ENCODE measurements at places on chromosomes 11 and 22.

DNA sequence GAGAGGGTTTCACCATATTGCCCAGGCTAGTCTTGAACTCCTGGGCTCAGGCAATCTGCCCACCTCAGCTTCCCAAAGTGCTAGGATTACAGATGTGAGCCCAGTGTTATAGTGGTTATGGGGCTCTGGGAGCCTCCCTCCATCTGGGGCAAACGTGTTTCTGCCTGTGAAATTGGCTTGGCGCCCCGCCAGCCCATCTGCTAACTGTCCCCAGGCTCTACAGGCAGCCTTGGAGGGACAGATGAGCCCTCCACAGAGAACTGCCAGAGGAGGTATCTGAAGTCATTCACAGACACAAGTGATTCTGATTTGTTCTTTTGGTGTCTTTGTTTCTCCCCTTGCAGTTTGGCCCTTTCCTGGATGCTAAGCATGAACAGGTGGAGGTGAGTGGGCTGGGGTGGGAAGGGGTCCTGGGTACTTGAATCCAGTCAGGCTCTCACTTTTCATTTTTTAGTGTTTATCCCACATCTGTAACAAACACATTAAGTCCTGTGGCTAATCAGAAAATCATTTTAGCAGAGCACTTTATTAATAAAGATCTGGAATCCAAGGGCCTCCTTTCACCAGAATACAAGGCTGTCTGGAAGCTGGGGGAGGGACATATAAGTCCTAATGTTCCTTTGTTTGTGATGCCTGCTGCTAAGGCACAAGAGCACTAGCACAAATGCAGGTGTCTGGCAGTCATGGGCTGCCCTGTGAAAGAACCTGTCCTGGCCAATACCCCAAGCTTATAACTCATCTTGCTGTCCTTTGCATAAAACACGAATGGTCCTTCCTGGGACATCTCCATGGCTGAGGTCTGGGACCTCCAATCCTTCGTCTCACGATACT is 25.7 kb upstream of the CDC42EP2 start:
- no peak for DNase-seq

- DNase-seq = no peak
Measured at GRCh38 chr22:48825802-48826520, 1001.7 kb downstream of the BRD1 start.

DNA sequence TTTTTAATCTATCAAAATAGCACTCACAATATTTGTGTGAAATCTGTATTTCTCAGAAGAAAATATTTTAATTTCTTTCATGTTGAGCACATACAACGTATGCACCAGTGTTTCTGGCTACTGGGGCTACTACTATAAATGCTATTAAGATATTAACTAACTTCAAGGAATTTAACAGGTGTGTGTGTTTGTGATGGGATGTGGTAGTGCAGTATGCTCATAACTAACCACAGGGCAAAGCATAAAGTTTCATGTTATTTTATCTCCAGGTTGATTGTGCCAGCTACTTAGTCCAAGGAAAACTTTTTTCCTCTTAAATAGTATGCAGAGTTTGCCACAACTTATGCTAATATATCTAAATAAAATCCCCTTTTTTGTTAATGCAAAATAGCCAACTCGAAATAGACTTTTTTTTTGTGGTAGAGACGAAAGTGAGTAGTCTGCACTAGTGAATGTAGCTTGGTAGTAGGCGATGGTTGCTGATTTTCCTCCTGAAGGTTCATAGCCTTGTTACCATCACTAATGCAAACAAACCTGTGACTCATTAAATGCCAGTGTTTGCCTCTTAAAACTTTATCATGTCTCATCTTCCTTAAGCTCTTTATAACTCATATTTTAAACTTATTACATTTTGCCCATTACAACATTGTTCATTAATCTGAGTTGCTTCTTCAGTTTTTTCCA is 565.5 kb upstream of the ANO3 start:
- DNase-seq = no peak

DNA sequence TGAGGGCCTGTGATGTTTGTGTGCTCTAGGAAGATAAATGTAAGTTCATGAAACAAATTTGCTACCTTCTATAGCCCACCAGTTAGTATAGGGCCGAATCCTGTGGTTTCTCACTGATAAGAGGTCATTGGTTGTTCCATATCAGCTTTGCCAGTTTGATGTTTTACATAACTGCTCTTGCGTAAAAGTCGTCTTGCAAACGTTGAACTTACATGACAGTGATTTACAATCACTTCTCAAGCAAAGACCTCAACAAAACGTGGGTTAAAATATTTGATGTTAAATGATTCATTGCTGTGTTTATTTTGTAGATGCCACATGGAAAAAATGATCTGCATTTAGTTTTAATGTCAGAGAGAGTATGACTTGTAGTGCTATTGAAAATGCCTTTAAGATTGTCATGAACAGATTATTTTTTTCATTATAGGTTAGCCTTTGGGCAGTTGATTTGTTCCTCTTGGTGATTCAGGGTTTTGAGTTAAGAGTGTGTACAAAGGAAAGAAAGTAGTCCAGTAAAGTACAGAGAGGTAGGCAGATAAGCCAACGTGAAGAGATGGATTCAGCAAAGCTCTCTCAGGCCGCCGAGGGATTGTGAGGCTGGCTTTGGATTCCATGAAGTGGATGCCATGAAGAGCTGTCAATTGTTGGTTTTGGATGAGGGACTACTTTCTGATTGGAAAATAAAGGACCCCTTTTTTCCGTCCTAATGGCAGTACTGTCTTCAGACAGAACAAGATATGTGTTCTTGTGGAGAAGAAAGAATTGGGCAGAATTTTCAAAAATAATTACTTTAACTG is 2.6 kb downstream of the EWSR1 start:
- no peak for DNase-seq

GRCh38 chr11:2120359-2121100 is 18.7 kb downstream of the IGF2 start:
- DNase-seq = no peak

DNA sequence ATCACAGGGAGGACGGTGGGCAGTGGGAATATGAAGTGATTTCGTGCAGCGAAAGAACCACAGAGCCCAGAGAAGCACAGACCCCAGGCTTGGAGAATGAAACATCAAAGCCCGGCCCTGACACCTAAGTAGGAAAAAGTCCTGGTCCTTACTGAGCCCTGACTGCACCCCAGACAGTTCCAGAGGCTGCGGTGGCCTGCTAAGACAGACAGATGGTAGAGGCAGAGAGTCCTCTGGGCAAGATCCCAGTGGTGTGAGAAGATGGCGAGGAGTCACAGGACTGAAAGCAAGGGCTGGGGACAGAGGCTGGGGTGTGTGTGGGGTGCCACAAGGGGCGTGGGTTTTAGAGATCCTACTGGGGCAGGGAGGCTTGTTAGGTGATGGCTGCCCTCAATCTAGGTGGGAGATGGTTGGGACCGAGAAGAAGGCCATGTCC is 3.7 kb downstream of the CBX6 start:
- DNase-seq = no peak

DNA sequence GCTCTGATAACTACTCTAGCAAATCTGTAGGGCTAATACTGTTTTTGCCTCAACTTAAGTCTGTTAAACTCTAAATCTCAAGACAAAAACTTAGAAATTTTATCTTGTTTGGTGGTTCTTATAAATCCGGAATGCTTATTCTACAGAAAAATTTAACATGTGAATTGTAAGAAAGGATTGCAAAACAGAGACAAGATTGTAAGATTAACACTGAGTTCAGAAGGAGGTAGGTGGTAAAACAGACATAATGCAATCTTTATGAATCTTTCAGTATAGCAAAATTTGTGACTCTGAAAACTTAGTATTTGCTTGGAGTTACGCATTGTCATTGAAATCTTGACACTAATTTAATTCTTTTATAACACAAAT is 263.9 kb downstream of the SBF2 start:
- no peak for DNase-seq

GRCh38 chr11:117384045-117384444 is 56.4 kb downstream of the CEP164 start:
- DNase-seq = no peak

GRCh38 chr11:4527926-4528325 is 17.1 kb upstream of the OR52M1 start:
- no peak for DNase-seq

DNA sequence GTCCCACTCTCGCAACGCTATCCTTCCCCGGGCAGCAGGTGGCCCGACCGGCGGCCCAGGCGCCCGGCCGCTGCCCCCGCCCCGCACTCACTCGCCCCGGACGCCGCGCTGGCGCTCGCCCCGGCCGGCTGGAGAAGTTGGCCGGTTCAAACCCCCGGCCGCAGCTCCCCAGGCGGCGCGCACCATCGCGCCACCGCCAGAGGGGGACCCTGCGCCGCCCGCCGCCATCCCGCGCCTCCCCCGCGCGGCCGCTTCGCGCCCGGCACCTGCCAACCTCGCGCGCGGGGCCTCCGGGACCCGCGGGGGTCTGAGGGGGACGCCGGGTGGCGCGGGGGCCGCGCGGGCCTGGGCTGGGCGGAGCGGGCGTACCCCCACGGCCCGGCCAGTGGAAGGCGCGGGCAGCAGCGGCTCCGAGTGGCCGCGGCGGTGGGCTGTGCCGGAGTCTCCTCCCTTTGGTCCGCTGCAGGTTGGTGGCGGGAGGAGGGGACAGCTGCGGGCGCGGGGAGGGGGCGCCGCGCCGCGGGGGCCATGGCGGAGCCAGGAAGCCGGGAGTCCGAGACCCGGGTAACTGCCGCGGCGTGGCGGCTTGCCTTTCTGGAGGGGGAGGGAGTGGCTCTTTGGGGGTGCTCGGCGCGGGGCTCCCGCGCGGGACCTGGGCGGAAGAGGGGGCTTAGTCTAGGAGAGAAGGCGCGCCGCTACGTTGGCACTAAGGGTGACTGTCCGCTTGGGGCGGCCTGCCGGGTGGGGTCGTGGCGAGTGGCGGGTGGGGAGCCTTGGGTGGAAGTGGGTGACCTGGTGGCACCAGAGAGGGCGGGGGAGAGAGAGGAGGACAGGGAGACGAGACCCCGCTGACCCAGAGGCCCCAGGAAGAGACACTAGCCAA is at the start of the genes MPST and TST:
Gene MPST (plus strand): TSS at position 434 of the 883 bp plus-strand sequence. CDS start 95 bp downstream, at position 529.
Gene TST (minus strand): TSS at position 139 of the 883 bp plus-strand sequence. CDS start 715 bp downstream, outside the sequence.
- DNase-seq = peak; percentile 24

DNA sequence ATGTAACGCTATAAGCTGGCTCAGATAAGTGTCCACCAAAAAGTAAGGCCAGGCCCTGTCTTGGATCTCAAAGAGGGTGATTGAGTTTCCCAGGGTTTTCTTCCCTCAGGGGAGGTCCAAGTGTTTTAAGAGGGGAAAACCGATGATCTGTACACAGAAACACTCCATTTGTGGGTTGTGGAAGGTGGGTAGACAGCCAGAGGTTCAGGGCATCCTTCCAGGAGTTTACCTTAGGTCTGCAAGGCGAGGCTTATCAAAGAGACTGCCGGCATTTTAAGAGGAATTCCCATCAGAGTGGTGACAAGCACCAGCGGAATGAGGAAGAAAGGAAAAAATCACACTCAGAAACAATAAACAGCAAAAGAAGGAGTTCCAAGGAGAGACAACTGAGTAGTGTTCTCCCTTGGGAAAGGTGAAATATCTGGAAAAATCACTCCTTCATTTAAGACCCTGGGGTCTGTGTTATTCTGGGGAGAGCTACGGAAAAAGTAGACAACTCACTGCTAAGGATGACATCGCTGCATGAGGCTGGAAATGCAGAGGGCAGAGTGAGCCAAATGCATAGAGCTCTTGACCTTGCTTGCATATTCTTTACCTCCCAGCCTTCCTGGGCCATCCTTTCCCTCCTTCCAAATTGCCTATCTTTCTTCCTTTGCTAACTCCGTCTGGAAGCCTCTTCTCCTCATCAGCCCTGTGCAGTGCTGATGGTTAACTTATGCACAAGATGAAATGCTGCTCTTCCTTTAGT is 22.1 kb upstream of the MMP7 start:
- no peak for DNase-seq

DNA sequence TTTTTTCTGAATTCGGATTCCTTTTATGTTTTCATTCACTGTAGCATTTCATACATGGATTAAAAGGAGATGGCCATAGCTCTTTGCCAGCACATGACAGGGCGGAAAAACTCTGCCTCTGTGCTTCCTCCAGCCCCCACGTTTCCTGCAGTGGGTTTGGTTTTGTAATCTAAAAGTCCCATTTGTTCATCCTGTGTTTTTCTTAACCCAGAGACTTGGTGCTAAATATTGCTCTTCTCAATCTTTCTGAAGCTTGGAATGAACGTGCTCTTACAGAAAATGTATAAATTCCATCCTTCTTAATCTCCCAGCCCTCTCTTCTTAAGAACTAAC is 89.9 kb downstream of the PPP6R3 start:
- DNase-seq = no peak

DNA sequence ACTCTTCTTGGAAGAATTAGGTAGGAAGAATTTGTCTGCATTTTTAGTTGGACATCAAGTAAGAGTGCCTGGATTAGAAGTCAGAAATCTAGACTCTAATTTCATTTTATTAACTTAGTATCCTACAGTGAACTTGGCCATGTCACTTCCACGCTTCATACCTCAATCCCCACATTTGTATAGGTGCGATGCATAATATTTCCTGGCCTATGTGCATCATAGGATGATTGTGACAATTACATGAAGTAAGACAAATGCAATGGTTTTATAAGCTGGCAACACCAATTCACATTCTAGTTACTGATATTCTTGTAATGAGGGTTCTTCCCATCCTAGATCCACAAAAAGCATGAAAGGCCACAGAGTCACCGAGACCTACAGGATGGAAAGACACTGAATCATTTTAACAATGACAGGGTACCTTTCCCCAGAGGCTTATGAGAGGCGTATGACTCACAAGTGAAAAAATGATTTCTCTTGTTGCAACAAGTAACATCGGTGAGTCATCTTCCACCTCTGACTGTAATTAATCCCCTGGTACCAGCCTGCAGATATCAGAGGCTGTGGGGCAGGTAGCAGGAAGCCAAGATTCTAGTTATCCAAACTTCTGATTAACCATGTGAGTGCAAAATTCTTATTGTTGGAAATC is 56.0 kb upstream of the OR5AK2 start:
- DNase-seq = no peak

DNA sequence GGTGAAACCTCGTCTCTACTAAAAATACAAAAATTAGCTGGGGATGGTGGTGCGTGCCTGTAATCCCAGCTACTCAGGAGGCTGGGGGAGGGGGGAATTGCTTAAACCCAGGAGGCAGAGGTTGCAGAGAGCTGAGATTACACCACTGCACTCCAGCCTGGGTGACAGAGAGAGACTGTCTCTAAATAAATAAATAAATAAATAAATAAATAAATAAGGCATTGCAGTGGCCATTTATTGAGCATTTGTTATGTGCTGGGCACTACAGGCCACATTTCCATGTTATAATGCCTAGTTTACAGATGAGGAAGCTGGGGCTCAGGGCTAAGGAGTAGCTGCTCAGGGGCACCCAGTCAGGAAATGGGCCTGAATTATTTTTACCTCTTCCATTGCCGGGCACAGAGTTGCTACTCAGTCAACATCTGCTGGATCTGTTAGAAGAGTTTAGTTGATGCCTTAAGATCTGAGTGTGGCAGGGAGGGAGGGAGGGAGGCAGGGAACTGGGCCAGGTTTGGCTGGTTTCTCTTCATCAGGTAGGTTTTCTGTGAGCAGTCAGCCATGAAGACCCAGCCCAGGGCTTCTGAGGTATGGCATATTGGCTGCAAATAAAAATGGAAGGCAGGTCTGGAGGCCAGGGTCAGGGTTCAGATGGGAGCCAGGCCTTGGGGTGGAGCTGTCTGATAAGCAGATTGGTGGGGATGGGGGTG is 5.6 kb downstream of the PVALB start:
- DNase-seq = no peak

DNA sequence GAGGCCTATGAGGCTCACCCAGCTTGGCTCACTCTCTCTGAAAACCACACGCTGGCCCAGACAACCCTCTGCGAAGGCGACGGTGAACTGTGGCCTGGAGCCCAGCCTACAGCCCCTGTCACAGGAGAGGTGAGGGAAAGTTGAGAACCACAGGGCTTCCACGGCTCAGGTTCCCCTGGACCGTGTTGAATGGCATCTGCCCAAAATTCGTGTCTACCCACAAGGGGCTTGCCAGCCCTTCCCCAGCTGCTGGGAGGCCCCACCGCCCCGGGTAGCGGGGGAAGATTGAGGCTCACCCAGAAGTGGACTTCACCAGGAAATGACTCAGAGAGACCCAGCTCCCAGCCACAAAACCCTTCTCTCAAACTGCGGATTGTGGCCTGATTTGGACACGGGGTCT is 197.1 kb downstream of the CTTN start:
- no peak for DNase-seq

All from stimulated activated CD8-positive, alpha-beta memory T cell treated with anti-CD3 and anti-CD28 coated beads, Interleukin-12 subunit alpha, Interleukin-12 subunit beta, amount 100 ng/mL, for 4 hours (primary cell).